ENCODE measurements at places on chromosomes 12 and 14. TPM values are rescaled to one million over a fixed set of nuclear protein-coding genes. Genes with fewer than 3 reads are reported as not detected.
A peak's percentile ranks its signal among the peaks of the same experiment; 100 is the strongest.

GRCh38 chr12:91009319-91009950, 4.7 kb upstream of the EPYC start:
- DNase-seq = no peak

DNA sequence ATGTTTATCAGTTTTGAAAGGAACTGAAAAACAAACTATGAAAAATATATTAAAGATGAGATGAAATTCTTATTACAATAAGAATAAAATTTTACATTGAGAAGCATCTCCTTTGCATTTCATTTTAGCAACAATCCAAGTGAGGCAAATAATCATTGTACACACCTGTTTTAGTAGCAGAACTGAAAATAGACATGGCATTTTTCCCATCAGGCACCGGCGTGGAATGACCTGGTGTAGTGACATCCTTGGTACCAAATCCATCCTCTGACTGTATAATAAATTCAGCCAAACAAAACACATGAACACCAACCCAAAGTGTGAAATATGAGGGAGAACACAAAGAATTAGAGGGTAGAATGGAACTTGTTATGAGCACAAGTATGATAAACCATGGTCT, 271.4 kb downstream of the MED13L start:
- no peak for DNase-seq

DNA sequence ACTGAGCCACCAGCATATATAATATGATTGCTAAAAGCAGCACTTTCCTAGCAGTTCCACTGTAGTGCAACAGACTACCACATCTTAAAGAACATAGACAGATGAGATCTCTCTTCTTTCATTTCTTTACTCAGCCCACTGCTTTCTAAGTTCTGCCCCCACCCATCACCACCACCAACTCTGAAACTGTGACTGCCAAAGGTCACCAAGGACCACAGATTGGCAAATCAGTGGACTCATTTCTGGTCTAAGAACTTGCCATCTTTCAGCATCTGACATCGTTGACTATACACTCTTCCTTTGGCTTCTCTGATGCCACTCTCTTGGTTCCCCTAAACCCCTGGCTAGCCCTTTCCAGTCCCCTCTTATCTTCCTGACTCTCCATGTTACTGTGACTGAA, 38.4 kb downstream of the IFNG start:
- DNase-seq = peak; percentile 12

DNA sequence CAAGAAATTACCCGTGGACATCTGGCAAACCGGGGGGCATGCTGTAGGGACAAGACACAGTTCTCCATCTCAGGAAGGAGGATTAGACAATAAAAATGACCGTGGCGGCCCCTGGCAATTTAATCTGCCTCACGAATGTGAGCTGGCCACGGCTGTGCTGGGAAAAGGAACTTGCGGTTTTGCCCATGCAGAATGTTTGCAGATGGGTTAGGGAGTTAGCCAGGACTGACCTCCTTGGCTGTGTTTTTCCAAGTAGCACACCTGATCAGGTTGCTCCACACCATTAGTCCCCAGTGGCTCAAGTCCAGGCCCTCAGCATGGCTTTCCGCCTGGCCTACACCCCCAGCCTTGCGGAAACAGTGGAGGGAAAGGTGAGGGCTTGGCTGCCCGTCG, 20.8 kb downstream of the TPCN1 start:
- DNase-seq = no peak

DNA sequence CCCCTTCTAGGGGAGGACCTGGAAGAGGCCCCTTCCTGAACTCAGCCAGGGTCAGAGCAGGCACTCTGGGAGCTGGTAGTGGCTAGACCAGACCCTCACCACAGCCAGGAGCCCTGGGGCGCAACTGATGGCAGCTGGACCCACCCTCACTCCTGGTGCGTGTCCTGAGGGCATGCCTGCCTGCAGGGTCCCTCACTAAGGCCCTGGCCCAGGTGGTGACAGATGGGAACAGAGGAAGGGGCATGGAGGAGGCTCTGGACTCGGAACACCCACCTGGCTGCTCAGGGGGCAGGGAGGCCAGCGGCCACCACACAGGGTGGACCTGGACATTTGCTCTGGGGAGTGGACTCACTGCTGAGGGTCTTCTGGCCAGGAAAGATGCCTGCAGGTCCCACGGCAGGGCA, 342.2 kb upstream of the SFSWAP start:
- no peak for DNase-seq

- DNase-seq = peak; percentile 7
Observed at GRCh38 chr12:28290262-28290661, 100.0 kb downstream of the CCDC91 start.

RFX4 gene
- not detected for polyA plus RNA-seq

CD4 gene
- 327 TPM for polyA plus RNA-seq

DACT1 gene
- 0.33 TPM for polyA plus RNA-seq

PRKD1 gene
- polyA plus RNA-seq = not detected

L3HYPDH gene
- polyA plus RNA-seq = 5.1 TPM

LRP10 gene
- 108 TPM for polyA plus RNA-seq
